ENCODE measurements at places on chromosomes 3 and 15.

GRCh38 chr3:109125902-109126301 lies 8.0 kb upstream of the MORC1 start:
- DNase-seq, result no peak

DNA sequence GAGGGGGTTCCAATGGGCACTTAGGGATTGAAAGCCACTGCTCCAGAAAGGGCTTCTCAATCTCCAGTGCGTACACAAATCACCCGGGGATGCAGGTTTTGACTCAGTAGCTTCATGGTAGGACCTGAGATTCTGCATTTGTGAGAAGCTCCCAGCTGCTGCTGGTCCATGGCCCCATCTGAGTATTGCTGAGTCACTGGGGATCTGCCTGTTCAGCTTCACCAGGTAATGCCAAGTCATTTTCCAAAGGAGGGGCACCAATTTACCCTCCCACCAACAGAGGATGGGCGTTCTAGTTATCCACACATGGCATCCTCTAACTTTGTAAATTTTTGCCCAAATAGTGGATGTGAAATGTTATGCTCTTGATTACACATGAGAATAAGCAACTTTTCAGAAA lies 12.9 kb upstream of the CEMIP start:
- DNase-seq, result no peak

DNA sequence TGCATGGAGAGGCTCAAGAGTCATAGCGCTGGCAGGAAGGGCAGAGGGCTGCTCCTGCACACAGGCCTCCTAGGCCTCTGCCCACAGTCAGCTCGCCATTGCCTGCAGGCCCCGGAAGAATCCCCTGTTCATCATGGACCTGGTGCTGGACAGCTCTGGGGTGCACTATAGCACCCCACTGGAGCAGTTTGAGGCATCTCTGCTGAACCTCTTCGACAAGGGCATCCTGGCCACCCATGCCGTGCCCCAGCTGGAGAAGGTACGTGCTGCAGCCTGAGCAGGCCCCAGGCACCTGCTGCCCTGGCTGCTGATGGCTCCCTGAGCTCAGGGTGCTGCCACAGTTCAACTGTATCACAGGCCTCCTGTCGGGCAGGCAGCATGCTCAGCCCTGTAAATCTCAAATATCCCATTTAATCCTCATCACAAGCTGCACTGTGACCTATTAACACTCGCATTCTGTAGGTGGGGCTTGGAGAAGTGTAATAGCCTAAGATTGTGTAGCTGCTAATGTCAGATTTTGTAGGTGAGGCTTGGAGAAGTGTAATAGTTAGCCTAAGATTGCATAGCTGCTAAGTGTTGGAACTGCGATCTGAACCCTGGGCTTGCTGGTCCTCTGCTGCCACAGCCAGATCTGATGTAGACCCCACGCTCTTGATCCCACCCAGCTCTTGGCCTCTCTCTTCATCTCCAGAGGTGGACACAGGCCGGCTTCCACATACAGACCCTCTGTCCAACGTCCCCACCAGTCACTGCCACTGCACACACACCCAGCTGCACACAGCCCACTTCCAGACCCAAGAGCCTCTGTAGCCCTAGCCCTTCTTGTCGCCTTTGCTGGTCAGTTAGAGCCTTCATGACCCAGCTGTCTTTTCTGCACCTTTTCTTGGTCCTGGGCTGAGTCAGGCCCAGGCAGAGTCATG lies 31.9 kb downstream of the DNAH1 start:
- DNase-seq, result no peak

DNA sequence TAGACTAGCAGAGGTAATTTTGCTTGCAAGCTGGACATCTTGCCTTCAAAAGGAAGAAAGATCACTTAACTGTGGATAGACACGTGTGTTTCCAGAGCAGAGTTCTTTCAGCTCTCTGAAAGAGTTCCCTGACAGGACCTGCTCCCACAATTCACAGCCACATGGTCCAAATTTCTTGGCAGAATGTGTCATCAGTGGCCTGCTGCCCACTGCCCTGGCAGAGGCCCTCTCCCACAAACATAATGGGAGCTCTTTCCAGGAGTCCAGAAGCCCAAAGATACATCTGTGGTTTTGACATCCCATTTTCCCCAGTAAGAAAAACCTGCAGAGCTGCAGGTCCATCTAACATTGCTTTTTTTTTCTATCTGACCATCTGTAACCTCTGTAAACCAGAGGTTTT lies 48.3 kb downstream of the SERPINI1 start:
- DNase-seq, result no peak

DNA sequence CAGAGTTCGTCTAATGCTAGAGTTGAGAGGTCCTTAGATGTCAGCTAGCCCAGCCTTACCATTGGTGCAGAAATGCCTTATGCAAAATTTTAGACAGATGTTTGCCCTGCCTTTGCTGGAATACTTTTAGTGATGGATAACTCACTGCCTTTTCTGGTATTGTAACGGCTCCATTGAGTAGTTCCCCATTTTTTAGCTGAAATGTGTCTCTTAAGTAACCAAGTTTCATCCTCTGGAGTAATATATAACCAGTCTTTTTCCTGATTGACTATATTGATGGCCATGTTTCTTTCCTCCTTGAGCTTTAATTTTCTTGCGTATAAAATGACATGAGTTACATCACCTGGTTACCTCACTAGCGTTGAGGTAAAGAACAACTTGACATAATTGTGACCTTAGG lies 45.0 kb downstream of the SNRK start:
- no peak for DNase-seq

DNA sequence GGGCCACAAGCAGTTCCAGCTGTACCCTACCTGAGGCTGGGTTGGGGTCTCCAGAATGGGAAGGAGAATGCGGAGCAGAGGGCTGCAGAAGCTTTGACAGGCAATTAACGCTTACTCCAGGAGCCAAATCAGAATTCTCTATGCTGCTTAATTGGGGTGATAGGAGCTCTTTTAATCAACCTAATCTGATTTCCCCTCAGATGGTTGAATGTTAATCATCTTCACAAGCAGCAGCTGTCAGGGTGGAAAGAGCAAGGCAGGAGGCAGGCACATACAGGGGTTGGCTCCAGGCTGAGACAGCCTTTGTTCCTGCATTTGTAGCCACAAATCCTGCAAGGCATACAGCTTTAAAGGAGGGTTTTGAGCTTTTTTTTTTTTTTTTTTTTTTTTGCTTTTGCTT lies 2.6 kb downstream of the CILP start:
- no peak for DNase-seq
